ENCODE measurements at places on chromosomes 7 and 10.

- DNase-seq = no peak
Observed at GRCh38 chr10:23096802-23097549, 1.6 kb downstream of the MSRB2 start.

DNA sequence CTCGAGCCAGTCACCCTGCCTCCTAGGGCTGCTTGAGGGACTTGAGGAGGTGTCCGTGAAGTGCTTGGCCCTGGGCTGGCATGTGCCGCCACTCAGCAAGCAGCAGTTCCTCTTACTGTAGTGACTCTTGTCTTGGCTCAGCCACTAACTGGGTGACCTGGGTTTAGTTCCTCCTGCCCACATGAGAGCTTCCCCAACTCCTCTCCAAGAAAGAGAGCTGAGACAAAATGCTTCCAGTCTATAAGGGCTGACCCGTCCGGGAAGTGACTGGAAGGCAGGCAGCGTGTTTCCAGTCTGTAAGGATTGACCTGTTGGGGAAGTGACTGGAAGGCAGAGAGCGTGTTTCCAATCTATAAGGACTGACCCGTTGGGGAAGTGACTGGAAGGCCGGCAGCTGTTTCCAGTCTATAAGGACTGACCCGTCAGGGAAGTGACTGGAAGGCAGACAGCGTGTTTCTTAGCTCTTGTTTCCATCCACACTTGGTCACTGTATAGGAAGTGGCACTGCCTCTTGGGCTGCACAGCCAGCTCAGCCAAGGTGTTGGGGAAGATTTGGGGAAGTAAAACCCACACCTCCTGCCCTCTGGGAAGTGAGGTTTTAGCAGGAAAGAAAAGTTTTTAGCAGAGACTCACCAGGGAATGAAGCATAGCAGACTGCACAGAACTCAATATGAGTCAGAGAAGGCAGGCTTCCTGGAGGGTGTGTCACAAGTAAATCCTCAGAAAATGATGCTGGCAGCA lies 53.3 kb upstream of the PPIF start:
- DNase-seq = no peak

- no peak for DNase-seq
Observed at GRCh38 chr10:130138479-130138866, 2.3 kb downstream of the GLRX3 start.

- DNase-seq = no peak
Observed at GRCh38 chr7:36967387-36967786, 243.1 kb upstream of the AOAH start.

GRCh38 chr7:1505731-1506550 lies 1.8 kb upstream of the INTS1 start:
- DNase-seq = no peak

Measured in hypothalamus (tissue), 51 donors.